Kidney glomerular epithelial cell (primary cell): ENCODE measurements at places on chromosomes 16 and 17.

- no peak for DNase-seq
Observed at GRCh38 chr17:67620636-67621035, 97.1 kb upstream of the NOL11 start.

DNA sequence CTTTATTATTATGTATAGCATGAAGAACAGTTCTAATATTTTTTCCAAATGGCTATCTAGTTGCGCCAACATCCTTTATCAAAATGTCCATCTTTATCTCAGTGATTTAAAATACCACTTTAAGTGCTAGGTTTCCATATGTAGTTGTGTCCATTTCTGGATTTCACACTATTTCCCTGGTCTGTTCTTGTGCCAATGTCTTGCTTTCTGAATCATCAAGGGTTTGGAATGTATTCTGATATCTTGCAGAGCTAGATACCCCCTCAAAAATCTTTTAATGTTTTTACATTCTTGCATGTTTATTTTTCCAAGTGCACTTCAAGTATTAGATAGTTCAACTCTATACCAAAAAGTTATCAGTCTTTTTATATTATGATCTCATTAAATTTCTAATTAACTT is 14.3 kb downstream of the MBTD1 start:
- no peak for DNase-seq

GRCh38 chr17:79617740-79618382 is 7.0 kb upstream of the RBFOX3 start:
- no peak for DNase-seq

GRCh38 chr16:10098991-10099390 is 83.2 kb downstream of the GRIN2A start:
- peak; percentile 45 for DNase-seq

- no peak for DNase-seq
Observed at GRCh38 chr17:67534941-67535340, 157.9 kb downstream of the PITPNC1 start.

- DNase-seq, result peak; percentile 75
Observed at GRCh38 chr17:62895320-62896301, 70.4 kb upstream of the TANC2 start.

DNA sequence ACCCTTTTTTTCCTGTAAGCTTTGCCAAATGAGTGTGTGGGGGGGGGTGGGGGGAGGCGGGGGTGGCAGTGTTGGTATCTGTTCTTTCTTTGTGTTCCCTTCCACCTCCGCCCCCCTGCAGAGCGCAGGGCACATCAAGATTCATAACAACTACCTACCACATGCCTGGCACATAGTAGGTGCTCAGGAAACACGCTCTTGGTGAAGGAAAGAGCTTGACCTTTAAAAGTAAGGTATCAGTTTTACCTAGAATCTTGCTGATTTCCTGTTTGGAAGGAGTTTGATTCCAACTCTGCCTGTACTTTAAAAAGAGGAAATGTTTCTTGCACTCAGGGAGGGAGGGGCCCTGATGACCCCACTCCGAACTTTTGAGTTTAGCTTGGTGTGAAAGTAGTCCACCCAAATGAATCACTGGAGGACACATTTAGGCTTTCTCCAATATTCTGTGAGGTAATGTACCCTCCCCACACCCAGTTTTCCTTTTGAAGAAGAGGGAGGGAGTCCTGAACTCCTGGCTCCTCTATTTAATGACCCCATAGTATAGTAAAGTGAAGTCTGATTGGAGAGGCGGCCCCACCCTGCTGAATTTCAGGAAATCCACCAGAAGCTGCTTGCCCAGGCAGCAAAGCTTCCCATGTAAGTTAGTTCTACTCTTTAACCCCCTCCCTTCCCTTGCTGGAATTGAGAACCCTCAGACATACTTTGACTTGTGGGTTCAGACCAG is 560 bp upstream of the FAM20A start:
- no peak for DNase-seq

- no peak for DNase-seq
Observed at GRCh38 chr16:54102888-54103866, 183.4 kb downstream of the IRX3 start.

- no peak for DNase-seq
Observed at GRCh38 chr16:78956859-78957258, 643.7 kb downstream of the MAF start.
